ENCODE measurements at places on chromosomes 2 and 18.

DNA sequence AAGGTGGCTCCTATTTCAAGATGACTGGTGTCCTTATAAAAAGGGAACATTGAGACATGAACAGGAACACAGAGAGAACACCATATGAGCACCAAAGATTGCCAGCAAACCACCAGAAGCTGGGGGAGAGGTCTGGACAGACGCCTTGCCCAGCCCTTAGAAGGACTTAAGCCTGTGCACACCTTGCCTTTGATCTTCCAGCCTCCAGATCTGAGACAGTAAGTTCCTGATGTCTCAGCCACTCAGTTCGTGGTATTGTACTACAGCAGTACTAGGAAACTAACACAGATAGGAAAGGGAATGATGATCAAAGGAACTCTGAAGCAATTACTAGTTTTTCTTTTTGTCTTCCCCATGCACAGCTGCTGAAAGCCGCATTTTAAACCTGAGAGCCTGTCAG is 137.3 kb upstream of the FHL2 start:
- DNase-seq = no peak

DNA sequence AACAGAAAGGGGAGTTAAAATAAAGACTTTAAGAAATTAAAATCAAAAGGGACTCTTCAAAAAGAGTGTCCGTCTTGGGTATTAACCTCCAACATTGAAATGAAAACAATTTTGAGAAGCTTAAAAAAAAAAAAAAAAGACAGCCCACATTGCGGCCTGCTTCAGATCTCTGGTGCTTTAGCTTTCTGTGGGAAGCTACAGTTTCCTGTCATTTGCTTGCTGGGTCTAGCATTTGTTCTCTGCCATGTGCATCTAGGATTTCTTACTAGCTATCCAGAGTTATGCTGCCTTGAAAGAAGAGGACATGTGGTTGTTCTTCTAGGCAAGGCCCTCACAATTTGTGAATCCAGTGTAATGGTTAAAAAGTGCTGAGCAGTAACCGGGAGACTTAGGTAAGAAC is 375.3 kb downstream of the SLC4A3 start:
- no peak for DNase-seq

- DNase-seq = no peak
These were observed 41.7 kb upstream of the NABP1 start for GRCh38 chr2:191636235-191636543.

- no peak for DNase-seq
These were observed 37.3 kb upstream of the XPO1 start for GRCh38 chr2:61575447-61575859.

DNA sequence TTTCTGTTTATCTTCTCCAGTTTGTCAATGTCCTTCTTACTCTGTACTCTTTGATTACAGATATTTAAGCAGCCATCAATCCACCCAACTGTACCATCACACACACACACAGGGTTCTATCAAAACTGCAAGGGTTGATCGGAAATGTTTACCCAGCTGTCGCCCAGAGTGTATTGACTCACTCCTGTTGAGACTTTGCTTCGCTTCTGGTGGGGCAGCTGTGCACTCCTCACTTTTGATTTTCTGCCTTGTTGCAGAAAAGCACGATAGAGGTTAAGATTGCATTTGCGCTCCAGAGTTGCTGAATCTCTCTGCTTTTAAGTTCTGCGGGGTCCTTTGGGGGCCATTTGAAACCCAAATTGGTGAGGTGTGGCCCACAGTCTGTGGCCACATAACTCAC is 216.2 kb downstream of the SETBP1 start:
- no peak for DNase-seq

GRCh38 chr18:79680100-79680879 is 687 bp downstream of the CTDP1 start:
- DNase-seq = no peak

DNA sequence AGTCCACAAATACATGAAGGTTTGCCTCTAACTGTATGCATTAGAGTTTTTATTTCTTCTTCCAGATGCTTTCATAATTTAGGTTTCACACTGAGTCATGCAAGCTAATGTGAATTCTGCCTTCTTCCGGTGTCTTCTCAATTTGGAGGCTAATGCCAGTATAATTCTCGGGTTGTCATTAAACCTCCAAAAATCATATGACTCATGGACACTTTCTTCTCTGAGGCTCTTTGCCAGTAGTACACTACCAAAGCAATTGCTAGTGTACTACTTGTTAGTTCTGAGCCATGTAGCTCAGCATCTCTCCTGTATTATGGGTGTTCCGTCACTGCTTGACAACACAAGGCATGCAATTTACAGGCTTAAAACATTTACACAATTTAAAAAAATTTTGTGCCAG is 137.1 kb downstream of the VWC2L start:
- no peak for DNase-seq

DNA sequence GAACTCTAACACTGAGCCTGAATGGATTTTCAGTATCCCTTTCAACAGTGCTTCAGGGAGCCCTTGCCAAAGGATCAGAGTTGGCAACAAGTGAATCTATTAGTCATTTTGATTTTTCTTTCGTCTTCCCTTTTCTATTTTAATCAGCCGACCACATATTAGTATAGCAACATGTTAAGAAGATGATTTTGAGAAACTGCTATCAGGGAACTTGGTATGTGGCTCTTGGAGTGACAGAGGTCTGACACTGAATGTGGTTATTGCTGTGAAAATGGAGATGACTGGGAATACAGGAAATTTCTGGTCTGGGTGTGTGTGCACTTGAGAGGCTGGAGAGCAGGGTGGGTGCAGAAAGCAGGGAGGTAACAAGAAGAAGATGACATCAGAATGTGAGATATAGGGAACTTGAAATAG is 28.7 kb upstream of the IL1RL1 start:
- DNase-seq = no peak

GRCh38 chr18:10041180-10041579 is 127.4 kb downstream of the VAPA start:
- DNase-seq = no peak

DNA sequence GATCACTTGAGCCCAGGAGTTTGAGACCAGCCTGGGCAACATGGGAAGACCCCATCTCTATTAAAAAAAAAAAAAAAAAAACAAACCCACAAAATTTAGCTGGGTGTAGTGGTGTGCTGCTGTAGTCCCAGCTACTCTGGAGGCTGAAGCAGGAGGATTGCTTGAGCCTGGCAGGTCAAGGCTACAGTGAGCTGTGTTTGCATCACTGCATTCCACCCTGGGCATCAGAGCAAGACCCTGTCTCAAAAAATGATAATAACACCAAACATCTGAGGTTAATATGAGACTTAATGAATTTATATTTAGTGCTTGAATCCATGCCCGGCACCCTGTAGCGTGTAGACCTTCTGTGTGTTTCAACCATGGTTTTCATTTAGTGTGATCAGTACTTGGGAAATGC is 22.8 kb downstream of the CABLES1 start:
- no peak for DNase-seq

DNA sequence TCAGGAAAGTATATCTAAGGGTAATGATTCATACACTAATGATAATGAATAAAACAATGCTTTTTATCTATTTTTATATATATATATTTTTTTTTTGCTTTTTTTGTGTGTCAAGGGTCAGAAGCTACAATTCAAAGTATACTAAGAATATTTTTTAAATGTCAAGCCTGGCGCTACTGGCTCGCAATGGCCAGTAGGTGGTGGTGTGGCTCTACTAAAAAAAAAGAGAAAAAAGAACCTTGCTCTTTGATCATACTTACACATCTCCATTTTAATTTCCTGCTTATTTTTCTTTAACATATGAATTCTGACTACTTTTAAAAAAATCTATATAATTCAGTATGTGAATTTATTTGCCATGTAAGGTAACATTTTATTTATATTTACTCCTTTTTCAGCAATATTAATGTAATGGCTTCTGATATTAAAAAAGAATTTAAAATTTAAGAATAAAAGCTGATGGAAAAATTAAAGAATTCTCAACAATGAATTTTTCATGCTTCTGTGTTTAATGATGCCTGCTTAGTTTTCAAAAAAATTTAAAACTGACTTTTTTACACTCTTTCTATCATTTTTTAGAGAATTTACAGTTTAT is 232.9 kb downstream of the GULP1 start:
- DNase-seq = peak; percentile 36

DNA sequence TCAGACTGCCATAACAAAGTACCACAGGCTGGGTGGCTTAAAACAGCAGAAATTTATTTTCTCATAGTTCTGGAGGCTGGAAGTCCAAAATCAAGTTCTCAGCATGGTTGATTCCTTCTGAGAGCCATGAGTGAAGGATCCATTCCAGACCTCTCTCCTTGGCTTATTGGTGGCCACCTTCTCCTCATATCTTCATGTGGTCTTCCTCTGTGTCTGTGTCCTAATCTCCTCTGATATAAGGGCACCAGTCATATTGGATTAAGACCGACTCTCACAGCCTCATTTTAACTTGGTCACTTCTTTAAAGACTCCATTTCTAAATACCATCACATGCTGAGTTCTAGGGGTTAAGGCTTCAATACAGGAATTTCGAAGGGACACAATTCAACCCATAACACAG is 65.1 kb downstream of the CFAP221 start:
- no peak for DNase-seq

- DNase-seq = no peak
These were observed 569.9 kb upstream of the LINC00305 start for GRCh38 chr18:64718808-64719207.

DNA sequence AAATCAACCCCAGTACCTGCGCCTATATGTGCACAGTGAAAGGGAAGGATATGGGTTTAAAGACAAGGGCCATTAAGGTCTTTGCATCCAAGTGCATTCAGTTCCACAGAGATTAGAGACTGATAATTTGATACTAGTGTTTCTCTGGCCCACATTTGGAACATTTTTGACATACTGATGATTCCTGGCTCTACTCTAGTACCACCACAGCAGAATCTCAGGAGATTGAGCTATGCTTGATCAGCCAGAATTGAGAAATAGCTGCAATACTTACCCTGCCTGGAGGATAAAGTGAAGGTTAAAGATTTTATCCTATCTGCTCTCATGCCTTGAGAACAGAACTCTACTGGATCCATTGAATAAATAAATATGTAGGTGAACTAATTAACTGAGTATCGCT is 1267.8 kb downstream of the SUCLG1 start:
- no peak for DNase-seq

GRCh38 chr2:239721531-239721930 is 303.6 kb downstream of the NDUFA10 start:
- no peak for DNase-seq

DNA sequence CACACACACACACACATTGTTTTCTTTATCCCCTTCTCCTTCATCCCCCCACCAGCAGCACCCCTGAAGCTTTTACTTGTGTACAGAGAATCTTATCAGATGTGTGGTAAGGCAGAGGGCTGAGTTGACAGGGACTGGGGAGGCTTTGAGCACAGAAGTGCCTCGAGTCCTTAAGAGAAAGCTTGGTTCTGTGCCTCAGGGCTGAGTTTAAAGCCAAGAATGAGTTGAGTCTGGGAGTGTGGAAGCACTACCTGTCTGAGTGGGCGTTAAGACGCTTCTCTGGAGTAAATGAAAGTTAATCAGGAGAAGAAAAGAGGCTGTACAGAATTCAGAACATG is 2.7 kb downstream of the ID2 start:
- no peak for DNase-seq

DNA sequence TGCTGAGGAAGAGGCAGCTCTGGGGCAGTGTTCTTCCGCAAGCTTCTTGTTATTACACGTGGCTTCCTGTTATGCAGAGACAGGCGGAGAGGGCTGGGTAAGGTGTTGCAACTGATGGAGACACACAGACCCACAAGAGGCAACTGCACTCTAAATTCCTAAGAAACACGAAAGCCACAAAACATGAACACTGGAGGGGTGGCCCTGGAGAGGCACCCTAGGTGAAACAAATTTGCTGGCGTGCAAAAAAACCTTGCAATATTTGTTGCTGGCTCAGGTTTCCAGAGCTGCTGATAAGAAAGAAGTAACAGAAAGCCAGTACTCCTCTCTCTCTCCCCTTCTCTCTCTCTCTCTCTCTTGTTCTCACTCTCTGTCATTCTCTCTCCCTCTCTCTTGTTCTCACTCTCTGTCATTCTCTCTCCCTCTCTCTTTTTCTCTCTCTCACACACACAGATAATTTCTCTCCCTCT is 31.8 kb downstream of the ARHGAP25 start:
- DNase-seq = no peak

GRCh38 chr2:14513903-14514302 is 118.6 kb upstream of the LRATD1 start:
- DNase-seq = no peak

GRCh38 chr2:109164311-109164710 is 35.3 kb downstream of the SH3RF3 start:
- DNase-seq = no peak

DNA sequence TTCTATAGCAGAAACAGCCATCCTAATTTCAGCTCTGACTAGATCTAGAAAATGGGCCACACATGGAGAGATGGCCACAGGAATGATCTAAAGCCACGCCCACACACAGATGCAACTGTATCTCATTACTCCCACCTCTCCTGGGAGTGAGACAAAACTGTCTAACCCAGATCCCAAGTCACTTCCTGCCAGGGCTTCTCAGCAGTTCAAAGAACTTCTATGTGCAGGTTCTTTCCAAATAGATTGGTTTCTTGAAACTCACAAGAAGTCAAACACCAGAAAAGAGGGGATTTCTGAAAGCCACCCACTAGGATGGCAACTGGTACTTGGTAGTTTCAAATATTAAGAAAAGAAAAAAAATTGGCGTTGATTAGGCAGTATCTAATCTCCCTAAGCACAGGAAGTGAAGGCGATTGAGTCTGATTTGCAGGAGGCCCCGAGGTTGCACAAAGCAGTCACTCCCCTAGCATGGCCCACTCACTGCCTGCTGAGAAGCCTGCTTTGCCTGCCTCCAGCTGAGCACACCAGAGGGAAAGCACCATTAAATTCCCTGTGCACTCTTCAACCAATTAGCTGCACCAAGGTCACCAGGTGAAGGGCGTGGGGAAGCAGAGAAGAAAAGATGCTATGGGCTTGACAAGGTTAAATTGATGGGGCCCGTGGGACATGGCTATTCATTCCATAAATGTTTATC is 51.1 kb downstream of the PAPOLG start:
- DNase-seq = no peak

Measured in putamen (tissue), 1 donor.